Fibroblast of upper back skin (primary cell): ENCODE measurements at places on chromosomes 2 and 18.

DNA sequence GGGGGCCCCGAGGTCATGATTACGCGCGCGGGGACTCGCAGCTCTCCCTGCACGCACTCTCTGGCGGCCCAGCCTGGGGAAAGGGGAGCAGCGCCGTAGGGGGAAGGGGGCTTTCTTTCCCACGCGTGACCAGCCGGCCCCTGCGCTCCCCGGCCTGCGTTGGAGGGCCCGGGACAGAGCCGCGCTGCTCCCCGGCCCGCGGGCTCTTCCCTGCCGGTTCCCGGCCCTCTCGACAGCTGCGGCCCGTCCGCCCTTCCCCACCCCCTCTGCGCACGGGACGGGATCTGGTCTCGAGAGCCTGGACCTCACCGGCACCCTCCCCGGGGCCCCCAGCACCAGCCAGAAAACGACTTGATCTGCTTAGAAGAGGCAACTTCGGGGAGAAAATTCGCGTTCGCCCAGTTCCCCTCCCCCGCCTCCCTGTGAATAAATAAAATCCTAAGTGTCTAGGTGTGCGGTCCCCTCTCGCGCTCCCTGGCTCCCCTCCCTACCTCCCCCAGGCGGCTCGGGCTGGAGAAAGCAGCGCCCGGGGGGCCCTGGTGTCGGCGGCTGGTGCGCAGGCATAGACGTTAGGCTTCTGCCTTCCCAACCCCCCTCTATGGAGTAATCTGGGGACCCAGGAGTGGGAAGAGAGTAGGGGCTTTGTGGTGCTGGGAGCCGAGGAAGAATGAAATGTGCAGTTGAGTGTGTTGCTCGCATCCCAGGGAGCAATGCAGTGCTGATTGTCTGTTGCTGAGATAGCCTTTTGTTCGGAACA lies 803 bp upstream of the FIGN start:
- DNase-seq = peak; percentile 35

DNA sequence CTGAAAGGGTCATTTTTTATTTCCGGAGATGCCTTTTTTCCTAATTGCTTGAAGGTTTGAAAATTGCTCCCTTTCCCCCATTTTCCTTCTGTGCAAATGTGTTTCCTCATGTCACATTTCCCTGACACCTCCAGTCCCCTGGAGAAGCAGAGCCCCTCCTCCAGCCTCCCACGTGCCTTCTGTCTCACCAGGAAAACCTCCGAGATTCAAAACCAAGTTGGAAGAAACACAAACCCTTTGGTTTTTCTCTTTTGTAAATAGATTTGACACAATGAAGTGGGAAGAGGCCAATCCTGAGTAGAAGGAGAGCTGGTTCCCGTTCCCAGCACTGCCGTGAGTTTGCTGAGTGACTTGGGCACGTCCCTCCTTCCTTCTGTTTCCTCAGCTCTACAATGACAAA lies 125.4 kb upstream of the MYCN start:
- no peak for DNase-seq

DNA sequence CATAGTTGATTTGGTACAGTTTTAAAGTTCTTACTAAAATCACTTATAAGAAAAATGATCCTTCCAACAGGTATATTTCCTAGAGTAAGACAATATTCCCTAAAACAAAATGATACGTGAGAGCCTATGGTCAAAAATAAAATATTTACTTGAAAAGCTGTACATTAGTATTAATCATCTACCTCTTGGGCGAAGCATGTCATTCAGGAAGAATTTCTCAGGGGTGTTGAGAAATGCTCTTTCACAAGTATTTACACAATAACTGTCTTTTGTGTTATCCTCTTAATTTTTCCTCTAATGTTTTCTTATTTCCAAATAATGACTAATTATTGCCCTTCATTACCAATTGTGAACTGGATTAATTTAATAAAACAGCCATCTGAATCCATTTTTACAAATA lies 466.3 kb downstream of the SATB2 start:
- no peak for DNase-seq

- DNase-seq = peak; percentile 43
These were observed 226.3 kb downstream of the NBAS start for GRCh38 chr2:15334644-15335326.

DNA sequence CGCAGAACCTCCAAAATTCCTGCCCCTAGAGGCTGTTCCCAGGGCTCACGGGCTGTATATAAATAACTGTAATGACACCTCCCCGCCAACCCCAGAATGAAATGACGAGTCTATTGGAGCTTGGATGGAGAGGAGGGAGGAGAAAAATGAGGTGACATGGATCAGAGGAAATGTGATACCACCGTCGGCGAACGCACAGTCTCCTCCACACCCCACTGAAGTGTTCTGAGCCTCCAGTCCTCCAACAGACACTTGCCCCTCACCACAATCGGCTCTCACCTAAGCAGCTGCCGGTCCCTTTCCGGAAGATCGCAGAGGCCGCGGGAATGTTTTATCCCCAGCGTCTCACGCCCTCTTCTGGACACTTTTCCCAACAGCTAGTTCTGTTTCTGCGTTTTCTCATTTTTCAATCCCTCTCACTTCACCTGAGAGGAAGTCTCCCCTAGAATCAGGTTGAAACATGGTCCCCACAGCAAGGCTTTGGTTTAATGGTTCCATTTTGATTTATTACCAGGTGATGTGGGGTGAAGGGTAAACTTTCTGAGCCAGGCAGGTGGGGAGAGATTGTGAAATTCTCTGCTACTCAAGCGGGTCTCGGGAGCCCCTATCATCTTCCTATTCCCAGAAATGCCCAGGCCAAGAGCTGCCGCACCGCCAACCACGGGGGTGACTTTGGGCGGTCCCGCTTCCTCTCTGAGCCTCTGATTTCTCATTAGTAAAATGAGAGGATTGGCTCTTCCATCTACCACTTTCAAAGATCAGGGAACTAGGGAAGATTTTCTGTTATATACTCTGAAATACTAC lies 9.1 kb upstream of the MYO5B start:
- peak; percentile 26 for DNase-seq

- DNase-seq = no peak
These were observed 149.6 kb downstream of the NCKAP5 start for GRCh38 chr2:133418671-133419070.

DNA sequence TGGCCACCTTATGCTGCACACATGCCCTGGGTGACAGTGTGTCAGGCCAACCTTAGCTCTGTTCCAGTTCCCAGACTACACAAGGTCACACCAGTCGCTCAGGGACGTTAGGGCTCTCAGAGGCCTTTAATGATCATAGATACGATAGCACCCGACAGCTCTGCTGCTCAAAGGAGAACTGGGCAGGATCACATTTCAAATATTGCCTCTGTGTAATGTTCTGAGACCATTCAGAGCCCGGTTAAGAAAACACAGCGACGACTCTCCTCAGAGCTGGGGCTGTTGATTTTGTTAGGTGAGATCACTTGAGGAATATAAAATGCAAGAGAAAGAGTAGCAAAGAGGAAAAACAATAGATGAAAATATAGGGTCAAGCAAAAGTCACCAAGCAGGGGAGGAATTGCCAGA lies 166.6 kb upstream of the TANK start:
- DNase-seq = no peak

DNA sequence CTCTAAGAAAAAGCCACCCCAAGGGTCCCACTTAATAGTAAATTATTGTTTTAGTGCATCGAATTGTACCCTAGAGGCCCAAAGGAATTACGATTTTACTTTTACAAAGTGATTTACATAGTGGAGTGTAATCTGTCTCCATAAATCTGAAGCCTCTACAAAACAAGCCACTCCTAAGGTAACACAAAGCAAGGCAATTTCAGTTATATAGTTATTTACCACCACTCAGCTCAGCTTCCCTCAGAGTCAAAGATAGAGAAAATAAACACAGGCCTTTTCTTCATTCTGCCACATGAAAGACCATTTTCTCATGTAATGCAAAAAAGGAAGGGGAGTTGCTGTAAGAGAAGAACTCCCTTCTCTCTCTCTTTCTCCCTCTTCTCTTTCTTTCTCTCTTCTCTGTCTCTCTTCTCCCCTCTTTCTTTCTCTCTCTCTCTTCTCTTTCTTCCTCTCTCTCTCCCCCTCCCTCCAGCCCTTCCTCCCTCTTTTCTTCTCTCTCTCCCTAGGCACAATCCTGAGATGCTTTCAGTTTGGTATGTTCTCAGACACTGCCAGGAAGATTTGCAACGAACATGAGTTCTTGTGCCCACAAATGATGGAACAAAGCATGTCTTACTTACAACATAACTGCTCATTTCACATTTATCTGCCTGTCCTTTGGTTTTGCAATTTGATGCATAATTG lies 264.5 kb downstream of the BCL2 start:
- no peak for DNase-seq

DNA sequence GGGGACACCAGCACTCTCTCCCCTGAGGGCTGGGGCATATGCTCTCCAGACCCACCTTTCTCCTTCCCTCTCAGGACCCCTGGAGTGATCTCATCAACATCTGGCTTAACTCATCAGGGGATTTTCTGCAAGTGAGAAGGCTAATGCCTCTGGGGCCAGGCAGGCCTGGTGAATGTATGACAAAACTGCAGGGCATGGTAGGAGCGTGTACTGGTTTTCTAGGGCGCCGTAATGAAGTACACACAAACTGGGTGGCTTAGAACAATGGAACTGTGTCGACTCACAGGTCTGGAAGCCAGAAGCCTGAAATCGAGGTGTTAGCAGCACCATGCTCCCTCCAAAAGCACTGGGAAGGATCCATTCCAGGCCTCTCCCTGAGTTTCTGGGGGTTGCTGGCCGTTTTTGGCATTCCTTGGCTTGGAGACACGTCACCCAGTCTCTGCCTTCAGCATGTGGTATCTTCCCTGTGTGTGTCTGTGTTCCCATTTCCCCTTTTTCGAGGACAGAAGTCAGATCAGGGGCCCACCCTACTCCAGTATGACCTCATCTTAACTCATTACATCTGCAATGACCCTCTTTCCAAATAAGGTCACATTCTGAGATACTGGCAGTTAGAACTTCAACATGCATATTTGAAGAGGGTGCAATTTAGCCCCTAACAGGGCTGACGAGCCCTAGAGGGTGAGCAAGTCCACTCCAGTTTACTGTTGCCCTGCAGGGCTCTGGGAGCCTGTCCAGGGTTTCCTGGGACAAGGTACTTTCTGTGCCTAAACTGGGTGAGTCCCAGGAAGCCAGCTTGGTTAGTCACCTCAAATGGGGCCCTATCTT lies 45.5 kb upstream of the CAB39 start:
- DNase-seq = peak; percentile 65

DNA sequence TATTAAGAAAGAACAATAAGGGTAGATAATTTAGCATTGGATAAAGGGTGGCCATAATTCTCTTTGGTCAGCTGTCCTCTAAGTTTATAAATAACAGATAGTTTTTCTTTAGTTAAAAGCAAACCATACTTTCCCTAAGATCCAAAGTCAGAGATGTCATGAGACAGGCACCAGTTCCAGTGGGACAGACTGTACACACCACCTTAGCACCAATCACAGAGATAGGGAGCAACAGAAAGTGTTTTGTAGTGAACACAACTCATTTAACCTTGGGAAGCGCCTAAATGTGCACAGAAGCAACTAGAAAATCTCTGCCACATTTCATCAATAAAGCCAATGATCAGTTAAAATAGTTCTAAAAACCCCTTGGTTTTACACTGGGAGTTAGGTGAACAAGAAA lies 186.8 kb upstream of the SMAD7 start:
- no peak for DNase-seq

- no peak for DNase-seq
These were observed 39.9 kb downstream of the PLEKHB2 start for GRCh38 chr2:131145040-131145439.

GRCh38 chr2:240051697-240052096 lies 1.6 kb downstream of the OR6B3 start:
- DNase-seq = no peak

DNA sequence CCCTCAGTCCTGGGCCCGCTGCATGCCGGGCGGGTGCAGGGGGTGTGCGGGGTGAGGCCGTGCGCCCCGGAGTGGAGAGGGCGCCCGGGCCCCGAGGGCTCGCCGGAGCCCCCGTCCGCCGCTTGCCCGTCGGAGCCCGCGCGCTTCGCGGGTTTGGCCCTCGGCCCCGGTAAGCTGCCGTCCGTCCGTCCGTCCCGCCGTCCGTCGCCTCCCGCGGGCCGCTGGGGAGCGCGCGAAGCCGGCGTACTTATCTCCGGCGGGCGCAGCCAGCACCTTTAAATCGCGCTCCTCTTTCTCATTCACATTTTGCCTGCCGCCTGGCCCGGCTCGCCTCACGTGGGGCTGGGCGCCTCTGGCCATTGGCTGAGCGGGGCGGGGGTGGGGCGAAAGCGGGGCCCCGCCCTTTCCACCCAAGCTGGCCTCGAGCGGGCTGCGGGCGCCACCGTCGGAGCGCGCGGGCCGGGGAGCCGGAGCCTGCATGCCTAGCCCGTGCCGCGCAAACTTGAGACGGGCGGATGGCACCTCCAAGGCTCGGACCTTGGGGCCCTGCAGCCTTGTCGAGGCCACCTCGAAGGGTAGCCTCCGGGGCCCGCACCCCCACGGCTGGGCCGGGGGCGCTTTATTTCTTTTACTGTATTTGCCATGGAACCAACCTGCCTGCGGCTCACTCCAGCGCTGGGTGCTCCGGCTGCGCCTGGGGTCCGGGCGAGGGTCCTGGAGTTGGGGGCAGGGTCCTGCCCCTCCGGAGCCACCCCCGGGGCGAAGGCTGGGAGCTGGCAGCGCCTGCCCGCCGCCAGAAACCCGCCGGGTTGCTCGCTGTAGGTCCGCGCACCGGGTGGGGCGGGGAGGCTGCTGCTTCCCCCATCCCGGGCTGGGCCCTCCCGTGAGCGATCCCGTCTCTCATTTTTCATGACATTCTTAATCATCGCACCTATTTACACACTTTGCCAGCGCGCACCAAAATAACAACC lies at the start of gene GBX2:
Gene GBX2 (minus strand): TSS at position 277 of the 971 bp plus-strand sequence. CDS start 415 bp downstream, outside the sequence.
- peak; percentile 58 for DNase-seq

DNA sequence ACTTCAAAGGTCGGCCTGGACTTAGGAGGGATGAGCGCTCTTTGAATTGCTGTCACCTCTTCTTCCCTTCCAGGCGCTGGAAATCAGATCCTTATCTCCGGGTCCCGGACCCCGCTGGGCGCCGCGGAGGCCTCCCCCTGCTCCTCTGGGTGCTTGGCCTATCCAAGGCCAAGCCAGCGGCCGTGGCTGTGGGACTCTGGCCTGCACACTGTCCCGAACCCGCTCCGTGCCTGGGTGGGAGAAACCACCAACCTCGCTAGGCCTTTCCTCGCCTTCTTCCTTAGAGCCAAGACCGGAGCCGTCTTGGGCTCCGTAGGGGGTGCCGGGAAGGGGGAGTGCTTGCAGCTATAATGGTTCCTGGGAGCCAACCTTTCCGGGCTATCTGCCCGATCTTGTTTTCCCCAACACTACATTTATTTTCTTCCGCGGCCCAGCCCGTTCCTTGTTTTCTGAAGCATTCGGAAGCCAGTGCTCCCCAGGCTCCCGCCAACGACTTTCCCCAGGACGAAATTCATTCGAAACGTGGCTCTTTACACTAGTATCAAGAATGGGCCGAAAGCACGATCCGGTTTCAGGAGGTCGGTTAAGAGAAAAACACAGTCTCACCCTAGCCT lies 2.4 kb downstream of the OSR1 start:
- no peak for DNase-seq

- no peak for DNase-seq
These were observed 647.6 kb downstream of the CPS1 start for GRCh38 chr2:211203986-211204385.
